ENCODE measurements at places on chromosomes 3 and 15.

- no peak for DNase-seq
Observed at GRCh38 chr15:39511000-39511915, 69.6 kb upstream of the THBS1 start.

DNA sequence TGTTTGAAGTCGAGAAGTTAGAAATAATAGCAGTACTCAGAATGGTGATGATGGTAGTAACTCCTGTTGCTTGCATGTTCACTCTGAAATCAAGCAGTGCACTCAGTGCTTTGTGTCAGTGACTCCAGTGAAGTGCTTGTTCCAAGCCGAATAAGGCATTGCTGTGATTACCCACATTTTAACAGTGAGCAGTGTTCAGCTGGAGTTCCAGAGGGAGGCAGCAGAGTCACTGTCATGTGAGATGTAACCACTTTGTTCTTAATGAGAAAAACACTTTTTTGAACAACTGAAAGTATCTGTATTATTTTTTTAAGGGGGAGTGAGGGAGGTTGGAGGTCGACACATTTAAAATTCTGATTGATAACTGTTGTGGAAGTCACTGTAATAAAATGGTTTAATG lies 3.7 kb downstream of the MDFIC2 start:
- no peak for DNase-seq

GRCh38 chr3:115548611-115549010 lies 74.7 kb upstream of the GAP43 start:
- DNase-seq = no peak

GRCh38 chr15:77627581-77627980 lies 5.1 kb downstream of the LINGO1 start:
- no peak for DNase-seq

- DNase-seq = no peak
Observed at GRCh38 chr3:156670077-156670476, 4.3 kb upstream of the TIPARP start.

DNA sequence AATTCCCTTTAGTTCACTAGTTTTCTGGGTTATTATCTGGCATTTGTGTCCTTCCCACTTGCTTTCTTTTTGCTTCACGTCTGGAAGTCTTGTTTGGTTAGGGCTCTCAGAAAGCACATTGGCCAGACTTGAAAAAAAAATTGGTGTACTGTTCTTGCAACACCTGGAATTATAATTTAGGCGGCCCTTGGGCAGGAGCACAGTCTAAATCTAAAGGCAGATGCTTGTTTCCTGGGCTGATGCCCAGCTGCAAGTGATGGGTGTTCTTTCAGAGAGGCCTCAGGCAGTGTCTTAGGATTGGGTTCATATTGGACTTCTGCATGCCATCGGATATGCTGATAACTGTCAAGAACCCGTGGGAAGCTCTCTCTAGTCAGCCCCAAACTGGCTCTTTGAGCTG lies 521.5 kb downstream of the PDCD6IP start:
- DNase-seq = no peak

DNA sequence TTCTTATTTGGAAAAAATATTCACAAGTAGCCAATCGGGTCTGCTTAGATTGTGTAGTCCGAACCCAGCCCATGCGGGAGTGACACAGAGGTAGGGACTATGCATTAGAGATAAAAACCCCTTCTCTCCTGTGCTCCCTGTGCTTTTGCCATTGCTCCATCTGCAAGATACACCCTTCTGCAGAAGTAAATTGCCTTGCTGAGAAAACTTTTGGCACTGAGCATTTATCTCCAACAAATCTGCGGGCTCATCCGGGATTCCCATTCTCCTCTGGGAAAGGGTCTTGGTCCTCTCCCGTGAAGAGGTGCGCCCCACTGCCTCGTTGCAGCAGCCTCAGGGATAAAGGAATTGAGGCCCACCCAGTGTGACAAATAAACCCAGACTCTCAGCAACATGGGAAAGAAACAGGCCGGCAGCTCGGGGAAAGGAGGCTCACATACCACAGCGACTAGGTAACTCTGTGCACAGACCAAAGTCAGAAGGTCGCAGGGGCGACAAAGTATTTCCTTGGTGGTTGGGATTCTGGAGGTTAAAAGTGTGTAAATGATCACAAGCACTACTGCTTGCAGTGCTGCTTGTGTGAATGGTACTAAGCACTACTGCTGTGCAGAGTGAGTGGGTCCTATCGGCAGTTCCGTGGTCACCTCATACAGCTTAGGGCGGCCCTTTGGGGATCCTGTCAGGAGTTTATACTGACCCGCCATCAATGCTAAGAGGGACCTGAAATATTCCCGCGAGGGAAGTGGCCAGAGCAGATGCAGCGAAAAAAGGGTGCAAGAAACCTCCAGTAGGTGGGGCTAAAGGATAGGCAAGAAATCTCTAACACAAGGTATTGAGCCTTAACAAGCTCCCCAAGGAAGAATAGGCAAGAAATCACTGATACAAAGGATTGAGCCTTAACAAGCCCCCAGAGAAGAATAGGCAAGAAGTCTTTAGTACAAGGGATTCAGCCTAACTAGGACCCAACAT lies 54.3 kb downstream of the GSK3B start:
- no peak for DNase-seq

GRCh38 chr3:59180006-59180405 lies 130.2 kb upstream of the CFAP20DC start:
- no peak for DNase-seq

- no peak for DNase-seq
Observed at GRCh38 chr3:51559961-51560360, 21.4 kb downstream of the RAD54L2 start.

- no peak for DNase-seq
Observed at GRCh38 chr3:4570840-4571621, 77.9 kb downstream of the ITPR1 start.

- DNase-seq = no peak
Observed at GRCh38 chr3:185340751-185341150, 22.2 kb upstream of the MAP3K13 start.

DNA sequence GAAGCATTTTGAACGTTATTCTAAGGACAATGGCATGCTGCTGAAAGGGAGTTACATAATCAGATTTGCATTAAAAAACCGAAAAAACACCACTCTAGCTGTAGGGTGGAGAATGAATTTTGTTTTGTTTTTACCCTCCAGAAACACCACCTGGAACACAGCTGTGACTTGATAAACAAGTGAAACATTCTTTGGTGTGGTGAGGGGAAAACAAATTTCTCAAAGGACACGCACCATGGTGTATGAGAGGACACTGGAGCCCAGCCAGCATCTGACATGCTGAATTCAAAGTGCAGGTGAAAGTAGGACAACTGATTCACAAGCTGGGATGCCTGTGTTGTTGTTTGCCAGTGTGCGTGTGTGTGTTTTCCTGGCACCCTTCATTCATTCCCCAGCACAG lies 554.5 kb upstream of the TBL1XR1 start:
- DNase-seq = no peak

- DNase-seq = no peak
Observed at GRCh38 chr3:107753976-107754375, 231.2 kb downstream of the BBX start.

DNA sequence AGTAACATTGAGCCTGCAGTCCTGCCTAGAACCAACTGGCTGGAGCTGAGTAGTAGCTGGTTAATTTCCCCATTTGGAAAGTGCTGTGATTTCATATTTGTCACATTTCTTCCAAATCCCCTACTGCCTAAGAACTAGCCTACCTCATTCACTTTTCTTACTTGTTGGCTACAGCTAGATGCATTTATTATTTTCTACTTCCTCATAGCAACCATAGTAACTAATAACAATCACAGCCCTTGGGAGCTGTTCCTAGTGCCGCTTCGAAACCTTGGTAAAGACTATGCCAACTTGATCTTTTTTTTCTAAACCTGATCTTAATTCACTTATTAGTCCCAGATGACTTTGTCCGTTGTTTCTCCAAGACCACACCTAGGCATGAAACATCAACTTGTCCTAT lies 240.3 kb downstream of the FGF12 start:
- no peak for DNase-seq

GRCh38 chr3:60064210-60065178 lies 1014.7 kb upstream of the CFAP20DC start:
- DNase-seq = no peak

- DNase-seq = no peak
Observed at GRCh38 chr15:55532944-55533343, 24.9 kb upstream of the DNAAF4 start.

- peak; percentile 65 for DNase-seq
Observed at GRCh38 chr15:32838820-32839219, 121.0 kb downstream of the GREM1 start.

GRCh38 chr3:43343185-43343584 lies 56.8 kb downstream of the SNRK start:
- no peak for DNase-seq

Measured in anterior cingulate cortex (tissue), 58 donors.